ENCODE measurements at places on chromosomes 11 and 22.

DNA sequence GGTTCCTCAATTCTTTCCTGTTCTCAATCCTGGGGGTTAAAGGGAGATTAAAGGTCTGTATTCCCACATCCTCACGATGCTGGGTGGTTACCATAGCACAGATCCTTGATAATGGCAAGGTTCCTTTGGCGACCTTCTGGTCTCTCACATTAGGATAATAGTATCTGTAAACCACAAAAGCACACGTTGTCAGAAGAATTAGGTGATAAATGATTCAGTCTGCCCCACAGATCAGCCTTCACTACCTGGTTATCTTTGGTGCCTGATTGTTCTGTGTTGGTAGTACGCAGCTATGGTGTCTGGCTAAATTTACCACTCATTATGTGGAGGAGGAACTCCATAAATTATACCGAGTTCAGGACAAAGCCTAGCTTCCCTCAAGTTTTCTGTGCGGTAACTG lies 78.4 kb downstream of the C2CD3 start:
- DNase-seq: no peak

GRCh38 chr22:43409800-43410199 lies 2.0 kb upstream of the MPPED1 start:
- no peak for DNase-seq

- no peak for DNase-seq
These were observed 1862.9 kb upstream of the RAG2 start for GRCh38 chr11:38460896-38461295.

DNA sequence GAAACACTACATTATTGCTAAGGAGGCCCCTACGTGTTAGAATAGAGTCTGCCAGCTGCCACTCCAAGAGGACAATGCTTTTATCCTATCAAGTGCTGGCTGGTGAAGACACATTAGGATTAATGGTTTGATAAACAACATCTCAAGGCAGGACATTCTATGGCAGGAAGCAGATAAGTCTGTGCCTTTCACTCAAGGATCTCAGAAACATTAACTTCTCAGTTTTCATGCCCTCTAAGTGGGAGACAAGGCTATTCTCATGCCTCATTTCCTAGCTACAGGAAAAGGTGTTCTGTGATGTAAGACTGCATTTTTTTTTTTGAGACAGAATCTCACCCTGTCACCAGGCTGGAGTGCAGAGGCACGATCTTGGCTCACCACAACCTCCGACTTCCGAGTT lies 23.5 kb upstream of the TIMP3 start:
- DNase-seq: no peak

GRCh38 chr11:118301600-118302195 lies 2.8 kb upstream of the CD3E start:
- no peak for DNase-seq

DNA sequence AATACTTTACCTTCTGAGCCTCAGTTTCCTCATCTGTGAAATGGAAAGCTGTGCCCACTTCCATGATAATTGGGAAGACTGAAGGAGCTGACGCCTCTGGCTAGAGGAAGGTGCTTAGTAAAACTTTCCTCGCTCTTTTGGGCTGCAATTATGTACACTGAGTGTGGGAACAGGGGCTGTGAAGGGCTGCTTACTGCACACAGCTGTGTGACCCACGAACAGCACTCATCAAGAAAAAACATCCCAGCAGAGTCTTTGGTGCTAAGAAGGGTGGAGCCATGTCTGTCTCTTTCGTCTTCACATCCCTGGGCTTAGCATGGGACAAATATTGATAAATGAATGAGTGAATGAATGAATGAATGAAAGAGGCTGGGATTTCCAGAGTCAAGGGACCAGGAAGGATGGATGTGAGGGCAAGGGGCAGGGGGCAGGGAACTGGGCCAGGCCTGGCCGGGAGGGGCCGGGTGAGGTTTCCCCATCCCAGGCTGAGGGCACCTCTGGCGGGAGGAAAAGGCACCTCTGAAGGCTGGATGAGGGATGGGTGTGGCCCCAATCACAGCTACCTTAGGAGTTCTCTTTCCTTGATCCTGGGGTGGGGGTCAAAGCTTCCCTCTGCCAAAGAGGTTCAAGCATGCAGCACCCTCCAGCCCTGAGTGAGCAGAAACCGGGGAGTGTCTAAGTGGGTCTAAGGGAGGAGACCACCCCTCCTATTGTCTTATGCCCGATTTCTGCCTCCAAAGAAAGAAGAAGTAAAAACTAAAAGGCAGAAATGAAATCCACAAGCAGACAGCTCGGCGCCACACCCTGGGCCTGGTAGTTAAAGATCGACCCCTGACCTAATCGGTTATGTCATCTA lies 9.2 kb upstream of the CD5 start:
- no peak for DNase-seq

GRCh38 chr11:55732936-55733335 lies 40.3 kb upstream of the OR5D13 start:
- DNase-seq: no peak

- no peak for DNase-seq
These were observed 11.5 kb upstream of the MYOD1 start for GRCh38 chr11:17707830-17708229.

- no peak for DNase-seq
These were observed 57.4 kb upstream of the SLC5A12 start for GRCh38 chr11:26779074-26779865.

DNA sequence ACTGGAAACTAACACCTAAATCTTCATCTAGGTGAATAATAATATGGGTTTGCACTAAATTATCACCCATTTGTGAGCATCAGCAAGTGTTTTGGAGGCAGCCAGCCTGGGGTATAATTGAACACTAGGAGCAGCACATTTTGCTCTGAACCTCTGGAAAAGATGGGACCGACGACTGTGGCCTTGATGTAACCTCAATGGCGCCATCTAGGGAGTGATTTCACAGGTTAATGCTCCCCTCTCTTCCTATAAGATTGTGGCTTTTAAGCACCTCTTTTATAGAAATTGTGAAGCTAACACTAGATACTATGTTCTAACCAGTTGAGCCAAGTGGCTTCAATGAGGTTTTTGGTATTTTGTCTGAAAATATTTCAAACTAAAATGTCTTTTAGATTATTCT lies 203.7 kb downstream of the NELL1 start:
- peak; percentile 0 for DNase-seq

- no peak for DNase-seq
These were observed 28.2 kb downstream of the SEZ6L start for GRCh38 chr22:26197425-26197824.

DNA sequence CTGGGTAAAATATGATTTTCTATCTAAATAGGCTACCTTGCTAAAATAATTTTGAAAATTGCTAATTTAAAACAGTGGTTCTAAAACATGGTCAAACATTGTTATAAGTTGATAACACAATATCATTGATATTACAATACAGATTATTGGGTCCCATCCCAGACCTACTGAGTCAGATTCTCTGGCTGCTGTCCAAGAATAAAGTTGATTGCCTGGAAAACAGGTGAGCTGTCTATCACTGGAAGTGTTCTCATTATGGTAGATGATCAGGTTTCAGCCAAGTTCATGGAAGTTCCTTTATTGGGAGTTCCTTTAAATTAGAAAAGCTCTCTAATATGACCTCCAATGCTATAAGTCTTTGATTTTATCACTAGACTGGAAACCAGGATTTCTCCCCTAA lies 52.3 kb downstream of the SC5D start:
- DNase-seq: no peak

DNA sequence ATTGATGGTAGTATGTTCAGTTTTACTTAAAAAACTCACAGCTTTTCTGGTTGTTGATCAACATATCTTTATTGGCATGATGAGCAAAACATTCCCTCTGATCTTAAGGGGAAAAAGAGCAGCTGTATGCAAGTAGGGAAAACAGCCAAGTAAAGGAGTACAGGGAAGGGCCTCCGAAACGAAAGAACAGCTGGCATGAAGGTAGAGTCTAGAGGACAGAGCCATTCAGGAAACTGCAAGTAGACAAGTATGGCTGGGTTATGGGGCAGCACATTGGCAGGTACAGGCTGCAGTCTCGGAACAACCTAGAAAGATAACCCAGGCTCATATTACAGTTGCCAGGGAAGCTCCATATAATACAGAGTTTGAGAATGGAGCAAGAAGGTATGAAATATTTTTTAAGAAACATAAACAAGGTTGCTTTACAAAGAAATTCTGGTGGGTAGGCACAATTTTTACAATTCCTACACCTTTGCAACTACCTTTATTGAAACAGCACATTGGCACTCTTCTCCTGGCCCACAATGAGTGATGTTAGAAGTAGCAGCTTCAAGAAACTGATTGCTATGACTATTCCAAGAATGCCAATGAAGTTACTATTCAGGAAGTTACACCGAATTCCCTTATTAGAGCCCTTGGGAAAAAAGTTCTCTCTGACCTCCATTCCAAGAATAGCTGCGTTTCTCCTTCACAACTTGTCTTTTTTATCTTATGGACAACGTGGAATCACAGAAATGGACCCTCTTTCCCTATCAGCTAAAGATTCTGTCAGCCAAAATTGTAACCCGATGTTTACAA lies 45.2 kb downstream of the LGR4 start:
- DNase-seq: no peak

GRCh38 chr11:119722281-119722794 lies 6.7 kb downstream of the NECTIN1 start:
- DNase-seq: no peak

- DNase-seq: no peak
These were observed 117.3 kb downstream of the CEP164 start for GRCh38 chr11:117444711-117445658.

- DNase-seq: no peak
These were observed 16.3 kb downstream of the OR2AG2 start for GRCh38 chr11:6755303-6755952.

DNA sequence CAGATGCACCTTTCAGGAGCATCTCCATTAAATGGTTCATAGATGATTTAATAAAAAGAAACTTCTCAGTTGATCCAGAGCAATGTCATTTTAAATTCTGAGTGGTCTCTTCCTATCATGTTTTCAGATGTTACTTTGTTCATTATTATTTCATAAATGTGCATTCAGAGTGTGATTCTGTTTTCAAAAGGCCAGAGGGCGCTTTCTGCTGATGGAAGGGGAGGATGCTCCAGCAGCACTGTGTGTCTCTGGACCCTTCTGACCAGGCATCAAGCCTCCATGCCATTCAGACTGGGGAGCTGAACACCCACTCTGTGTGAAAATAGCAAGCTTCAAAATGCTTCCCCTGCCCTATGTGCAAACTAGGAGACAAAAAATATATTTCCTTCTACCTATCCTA lies 23.9 kb upstream of the CRTAM start:
- no peak for DNase-seq

GRCh38 chr22:38305471-38306448 lies 11.5 kb downstream of the CSNK1E start:
- DNase-seq: no peak

DNA sequence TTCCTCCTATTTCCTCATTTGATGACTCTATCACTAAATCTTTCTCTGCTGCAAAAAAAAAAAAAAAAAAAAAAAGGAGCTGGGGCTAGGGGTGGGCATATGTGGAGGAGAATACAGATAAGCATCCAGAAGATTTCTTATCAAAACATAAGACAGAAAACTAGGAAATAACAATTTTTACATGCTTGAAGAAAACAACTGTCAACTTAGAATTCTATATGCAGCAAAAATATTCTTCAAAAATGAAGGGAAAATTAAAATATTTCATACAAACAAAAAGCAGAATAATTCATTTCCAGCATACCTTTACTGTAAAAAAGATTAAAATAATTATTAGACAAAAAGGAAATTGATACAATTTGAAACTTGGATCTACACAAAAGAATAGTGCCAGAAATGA lies 38.7 kb downstream of the GDPD4 start:
- no peak for DNase-seq

- DNase-seq: no peak
These were observed 9.9 kb upstream of the SLC22A12 start for GRCh38 chr11:64581057-64581523.

- DNase-seq: no peak
These were observed 396.4 kb upstream of the CCDC90B start for GRCh38 chr11:83682611-83682973.

DNA sequence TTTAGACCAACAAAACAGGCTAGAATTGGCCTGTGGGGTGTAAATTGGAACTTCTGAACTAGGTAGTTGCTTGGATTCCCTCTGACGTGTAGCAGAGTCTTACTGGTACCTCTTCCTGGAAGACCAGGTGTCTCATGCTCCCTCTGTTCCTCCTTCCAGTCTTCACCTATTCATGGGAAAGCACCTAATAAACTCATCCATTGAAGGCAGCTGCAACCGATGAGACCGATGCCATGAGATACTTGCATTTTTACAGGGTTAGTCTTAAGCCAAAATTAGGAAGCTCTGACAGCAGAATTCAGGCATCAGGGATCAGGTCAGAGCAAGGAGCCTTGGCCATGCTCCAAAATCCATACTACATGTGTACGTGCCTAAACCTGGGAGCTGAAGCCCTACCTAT lies 13.2 kb upstream of the HEPHL1 start:
- DNase-seq: no peak

DNA sequence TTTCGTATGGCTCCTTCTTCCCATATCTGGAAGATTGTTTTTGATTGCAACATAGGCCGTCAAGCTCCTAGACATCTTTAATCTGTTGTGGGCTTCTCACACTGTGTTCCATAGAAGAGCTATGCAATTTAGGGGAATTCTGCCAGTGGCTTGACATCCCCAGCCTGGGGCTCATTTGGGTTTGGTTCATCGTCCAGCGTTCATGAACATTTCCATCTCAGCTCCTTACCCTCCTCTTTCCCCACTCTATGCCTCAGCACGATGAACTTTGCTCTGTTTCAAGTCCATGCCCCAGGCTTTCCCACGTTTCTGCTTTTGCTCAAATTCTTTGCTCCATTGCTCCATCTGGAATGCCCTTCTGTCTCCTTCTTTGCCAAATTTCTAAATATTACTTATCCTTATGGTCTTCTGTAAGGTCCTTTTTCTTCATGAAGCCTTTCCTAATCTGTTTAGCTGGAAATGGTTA lies 26.1 kb upstream of the CLMP start:
- DNase-seq: no peak

- DNase-seq: no peak
These were observed 263.5 kb upstream of the CCDC179 start for GRCh38 chr11:23123753-23124152.

- DNase-seq: no peak
These were observed 98.9 kb downstream of the PGR start for GRCh38 chr11:101030692-101031091.

GRCh38 chr11:8122173-8122764 lies 41.3 kb downstream of the TUB start:
- no peak for DNase-seq

- peak; percentile 45 for DNase-seq
These were observed 125.9 kb downstream of the CWF19L2 start for GRCh38 chr11:107331728-107332127.

DNA sequence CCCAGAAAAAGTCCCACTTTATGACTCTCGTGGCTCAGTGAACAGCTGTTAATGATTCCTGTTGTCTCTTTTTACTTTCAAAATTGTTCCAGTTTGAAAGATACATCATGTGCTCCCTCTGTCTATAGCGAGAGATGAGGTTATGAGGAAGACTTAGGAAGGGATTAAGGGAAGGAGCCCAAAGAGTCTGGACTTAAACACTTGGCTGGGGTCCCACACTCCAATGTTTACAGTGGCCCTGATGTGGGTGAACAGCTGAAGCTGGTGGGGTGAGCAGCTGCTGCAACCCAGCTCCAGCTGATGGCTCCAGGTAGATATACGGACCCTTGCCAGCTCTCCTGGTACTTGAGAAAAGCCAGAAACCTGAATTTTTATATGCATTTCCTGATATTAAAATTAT lies 84.5 kb upstream of the PLET1 start:
- no peak for DNase-seq

- DNase-seq: no peak
These were observed 54.2 kb downstream of the IRAG1 start for GRCh38 chr11:10639350-10639749.

Measured in GF-D8 (cell line).